ENCODE measurements at places on chromosomes 12 and 14.

- DNase-seq: no peak
Measured at GRCh38 chr14:42214981-42215491, 608.4 kb downstream of the LRFN5 start.

GRCh38 chr12:53224061-53224896, 7.7 kb downstream of the RARG start:
- no peak for DNase-seq

DNA sequence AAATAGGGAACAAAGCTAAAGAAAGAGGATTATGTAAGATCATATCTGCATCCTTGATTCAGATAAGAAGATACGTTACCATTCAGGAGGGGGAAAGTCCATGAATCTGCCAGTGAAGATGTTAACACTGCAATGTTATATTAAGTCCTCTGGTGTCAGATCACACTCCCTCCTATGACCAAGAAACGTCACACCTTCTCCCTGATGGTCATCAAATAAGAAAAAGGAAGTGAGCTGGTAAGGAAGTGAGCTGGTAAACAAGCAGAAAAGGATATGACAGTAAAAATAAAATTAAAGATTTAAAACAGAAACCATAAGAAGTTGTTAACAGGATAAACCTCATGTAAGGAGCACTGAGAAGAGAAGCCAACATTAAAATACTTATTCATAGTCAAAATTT, 340.2 kb downstream of the SEC23A start:
- DNase-seq: no peak

- no peak for DNase-seq
Measured at GRCh38 chr12:119019166-119019565, 37.8 kb downstream of the SRRM4 start.

- no peak for DNase-seq
Measured at GRCh38 chr14:32507029-32507984, 178.2 kb downstream of the AKAP6 start.

DNA sequence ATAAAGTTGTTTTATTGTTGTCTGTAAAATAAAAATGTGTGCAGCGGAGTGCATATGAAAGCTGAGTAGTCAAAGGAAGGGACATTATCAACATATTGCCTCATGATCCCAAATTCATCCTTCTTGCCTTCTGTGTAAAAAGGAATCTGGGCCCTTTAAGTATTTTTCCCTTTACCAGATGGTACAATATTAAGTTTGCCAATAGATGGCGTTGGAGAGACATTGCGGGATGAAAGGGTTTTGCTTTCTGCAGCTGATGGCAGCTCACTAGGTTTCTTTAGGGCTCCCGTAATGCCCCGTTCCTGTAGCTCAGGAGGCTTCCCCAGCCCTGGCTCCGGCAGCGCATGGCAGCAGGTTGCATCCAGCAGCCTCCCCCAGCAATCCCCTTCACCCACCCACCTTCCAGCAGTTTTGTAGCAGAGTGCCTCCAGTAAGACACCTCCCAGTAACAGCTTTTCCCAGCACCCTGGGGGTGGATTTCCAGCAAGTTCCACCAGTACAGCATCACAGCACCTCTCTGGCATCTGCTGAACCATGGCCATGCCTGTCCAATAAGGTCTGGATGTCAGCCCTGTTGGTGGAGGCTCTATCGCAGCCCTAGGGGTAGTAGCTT, 354.4 kb downstream of the MED13L start:
- DNase-seq: no peak

GRCh38 chr12:103834942-103835341, 6.1 kb downstream of the NT5DC3 start:
- DNase-seq: no peak

GRCh38 chr14:99101855-99102461, 170.0 kb downstream of the BCL11B start:
- DNase-seq: no peak

DNA sequence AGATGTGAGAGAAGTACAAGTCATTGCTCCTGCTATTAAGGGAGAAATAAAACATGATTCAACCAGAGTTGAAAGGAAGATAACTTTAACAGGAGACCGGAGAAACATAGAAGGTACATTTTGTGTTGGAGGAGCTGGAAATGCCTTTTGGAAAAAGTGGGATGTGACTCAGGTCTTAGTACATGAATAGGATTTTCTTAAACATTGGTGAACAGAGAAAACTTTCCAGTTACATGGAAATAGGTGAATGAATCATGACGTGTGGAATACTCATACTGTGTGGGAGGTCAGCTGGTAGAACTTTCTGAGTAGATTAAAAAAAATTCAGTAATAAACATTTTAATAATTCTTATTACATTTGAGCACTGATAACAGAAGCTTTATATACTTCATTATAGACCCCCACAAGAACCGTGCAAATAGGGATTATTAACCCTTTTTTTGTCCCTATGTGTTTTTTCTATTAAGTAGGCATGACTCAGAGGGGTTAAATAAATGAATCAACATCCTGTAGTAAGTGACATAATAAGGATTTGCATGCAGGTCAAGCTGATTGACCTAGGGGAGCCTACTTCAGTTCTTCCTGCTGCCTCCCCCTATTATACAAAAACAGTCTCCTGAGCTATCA, 710.5 kb downstream of the NOVA1 start:
- no peak for DNase-seq

DNA sequence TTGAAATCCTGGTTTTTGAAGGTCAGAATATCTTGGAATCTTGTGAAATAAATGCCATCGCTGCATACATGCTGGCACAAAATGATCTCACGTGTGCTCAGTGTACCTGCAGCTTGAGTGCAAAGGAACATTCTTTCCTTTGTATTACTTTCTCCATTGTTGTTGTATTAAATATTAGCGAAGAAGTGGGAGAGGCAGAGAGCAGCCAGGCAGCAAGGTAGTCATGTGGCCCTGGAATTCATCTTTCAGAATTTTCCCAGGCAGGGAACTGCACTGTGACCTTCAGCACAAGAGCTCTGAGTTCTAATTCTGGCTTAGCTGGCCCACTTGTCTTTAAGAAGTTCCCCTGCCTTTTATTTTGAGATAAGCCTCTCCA, 145.5 kb downstream of the PRKCH start:
- DNase-seq: no peak

DNA sequence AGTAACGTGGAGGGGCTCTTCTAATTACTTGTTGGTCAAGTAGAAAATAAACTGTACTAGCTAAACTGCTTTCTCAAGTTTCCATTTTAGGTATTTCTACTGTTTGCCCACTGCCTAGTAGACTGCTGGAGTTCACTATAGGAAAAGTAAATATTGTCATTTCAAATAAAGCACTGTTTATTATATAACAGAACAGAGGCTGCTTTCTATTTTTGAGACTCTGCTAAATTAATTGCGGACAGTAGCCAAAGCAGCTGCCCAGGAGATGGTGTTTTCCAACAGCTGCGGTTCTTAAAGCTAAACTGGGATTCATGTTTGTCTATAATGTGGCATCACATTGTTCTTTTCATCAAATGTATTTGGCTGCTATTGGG, 15.9 kb upstream of the SIX1 start:
- no peak for DNase-seq

DNA sequence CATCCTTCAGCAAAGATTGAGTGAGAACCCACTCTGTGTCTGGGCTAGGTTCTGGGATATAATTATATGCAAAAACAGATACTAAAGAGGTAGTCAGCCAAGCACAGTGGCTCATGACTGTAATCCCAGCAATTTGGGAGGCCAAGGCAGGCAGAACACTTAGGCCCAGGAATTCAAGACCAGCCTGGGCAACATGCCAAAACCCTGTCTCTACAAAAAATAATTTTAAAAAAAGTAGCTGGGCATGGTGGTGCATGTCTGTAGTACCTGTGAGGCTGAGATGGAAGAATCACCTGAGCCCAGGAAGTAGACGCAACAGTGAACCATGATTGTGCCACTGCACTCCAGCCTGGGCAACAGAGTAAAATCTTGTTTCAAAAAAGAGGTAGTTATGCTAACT, 237.5 kb upstream of the HMGA2 start:
- no peak for DNase-seq

- DNase-seq: no peak
Measured at GRCh38 chr14:59964251-59965007, 44.5 kb downstream of the LRRC9 start.

DNA sequence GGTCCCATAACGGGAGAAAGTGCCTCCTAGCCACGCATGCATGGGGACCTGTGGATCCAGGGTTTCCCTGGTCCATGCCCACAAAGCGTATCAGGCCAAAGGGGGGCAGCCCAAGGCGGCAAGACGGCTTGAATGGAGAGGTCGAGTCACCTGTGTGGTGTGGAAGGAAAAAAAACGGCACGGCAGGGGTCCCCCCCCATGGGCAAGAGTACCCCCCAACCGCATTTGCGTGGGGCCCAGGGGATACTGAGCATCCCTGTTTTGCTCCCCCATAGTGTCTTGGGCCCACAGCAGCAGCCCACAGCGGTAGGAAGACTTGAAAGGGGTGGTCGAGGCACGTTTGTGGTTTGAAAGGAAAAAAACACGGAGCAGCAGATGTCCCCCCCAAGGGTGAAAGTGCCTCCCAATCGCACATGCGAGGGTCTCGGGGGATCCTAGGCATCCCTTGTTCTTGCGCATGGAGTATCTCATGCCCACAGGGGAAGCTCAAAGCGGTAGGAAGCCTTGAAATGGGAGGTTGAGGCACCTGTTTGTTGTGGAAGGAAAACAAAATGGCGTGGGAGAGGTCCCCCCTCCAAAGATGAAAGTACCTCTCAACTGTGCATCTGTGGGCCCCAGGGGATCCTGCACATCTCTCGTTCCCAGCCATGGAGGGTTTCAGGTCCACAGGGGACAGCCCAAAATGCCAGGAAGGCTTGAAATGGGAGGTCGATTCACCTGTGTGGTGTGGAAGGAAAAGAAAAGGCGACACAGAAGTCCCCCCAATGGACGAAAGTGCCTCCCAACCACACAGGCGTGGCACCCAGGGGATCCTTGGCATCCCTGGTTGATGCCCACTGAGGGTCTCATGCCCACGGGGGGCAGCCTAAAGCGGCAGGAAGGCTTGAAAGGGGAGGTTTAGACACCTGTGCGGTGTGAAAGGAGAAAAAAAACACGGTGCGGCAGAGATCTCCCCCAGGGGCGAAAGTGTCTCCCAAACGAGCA, 577.5 kb downstream of the ALG10 start:
- DNase-seq: no peak

DNA sequence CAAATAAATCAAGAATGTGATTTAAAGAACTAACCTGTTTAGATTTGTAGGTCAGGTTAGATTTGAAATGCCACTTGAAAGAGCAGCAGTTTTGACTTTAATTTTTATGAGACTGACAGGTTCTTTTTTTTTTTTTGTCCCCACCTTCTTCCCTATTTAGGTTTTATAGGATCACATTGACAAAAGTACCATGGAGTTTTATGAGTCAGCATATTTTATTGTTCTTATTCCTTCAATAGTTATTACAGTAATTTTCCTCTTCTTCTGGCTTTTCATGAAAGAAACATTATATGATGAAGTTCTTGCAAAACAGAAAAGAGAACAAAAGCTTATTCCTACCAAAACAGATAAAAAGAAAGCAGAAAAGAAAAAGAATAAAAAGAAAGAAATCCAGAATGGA, 31.9 kb downstream of the KTN1 start:
- DNase-seq: no peak

- DNase-seq: no peak
Measured at GRCh38 chr12:59444932-59445331, 150.9 kb upstream of the SLC16A7 start.

DNA sequence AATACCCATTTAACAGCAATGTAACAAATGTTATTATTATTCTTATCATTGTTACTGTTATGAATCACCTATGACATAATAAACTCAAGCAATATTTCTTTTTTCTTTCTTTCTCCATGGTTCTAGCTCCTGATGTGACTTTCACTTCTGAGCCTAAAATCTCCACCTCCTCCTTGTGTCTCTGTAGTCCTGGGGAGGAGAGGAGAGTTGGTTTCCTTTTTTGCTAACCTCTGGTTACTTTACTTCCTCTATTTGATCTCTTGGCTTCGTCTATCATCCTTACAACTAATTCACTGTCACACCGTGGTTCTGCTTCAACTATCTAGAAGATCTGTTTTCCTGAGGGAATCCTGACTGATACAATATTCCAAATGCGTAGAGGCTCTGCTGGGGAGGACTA, 456.6 kb downstream of the VRK1 start:
- DNase-seq: no peak

- DNase-seq: no peak
Measured at GRCh38 chr14:55255979-55256378, 15.2 kb upstream of the FBXO34 start.

GRCh38 chr14:86999036-86999435, 993.9 kb downstream of the GALC start:
- no peak for DNase-seq

DNA sequence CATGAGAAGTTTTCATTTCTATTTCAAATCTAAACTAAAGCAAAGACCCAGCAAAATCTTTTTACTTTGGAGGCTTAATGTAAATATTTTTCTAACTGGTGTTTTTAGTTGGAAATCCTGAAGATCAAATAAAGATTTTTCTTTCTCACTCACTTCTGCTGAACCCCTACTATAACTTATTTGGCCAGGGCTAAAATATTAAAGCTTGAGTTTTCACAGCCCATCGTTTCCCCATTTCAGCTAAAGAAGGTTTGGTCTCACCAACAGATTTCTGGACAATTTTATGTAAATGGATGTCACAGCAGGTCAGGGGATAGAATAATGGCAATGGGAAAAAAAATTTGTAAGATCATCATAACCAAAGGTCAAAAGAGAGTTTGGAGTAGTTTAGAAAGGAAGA, 92.7 kb upstream of the DCN start:
- no peak for DNase-seq
